ENCODE measurements at places on chromosomes 11 and 22.

- no peak for DNase-seq
These were observed 13.5 kb upstream of the MIEF1 start for GRCh38 chr22:39488563-39489083.

DNA sequence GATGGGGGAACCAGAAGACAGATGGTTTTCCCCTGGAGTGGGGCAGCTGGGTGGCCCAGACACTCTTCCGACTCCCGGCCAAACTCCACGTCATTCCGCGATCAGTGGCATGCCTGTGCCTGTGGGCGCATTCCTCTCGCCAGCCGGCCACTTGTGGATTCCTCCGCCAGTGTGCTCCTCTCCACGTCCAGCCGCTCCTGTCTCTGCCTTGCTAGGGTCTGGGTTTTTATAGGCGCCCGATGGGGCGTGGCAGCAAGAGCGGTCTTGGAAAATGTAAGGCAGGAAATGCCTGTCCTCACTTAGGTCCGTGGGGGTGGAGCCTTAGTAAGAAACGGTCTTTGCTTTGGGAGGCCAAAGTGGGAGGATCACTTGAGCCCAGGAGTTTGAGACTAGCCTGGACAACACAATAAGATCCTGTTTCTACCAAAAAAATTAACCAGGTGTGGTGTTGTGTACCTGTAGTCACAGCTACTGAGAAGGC, 81.6 kb upstream of the SEPTIN5 start:
- no peak for DNase-seq

DNA sequence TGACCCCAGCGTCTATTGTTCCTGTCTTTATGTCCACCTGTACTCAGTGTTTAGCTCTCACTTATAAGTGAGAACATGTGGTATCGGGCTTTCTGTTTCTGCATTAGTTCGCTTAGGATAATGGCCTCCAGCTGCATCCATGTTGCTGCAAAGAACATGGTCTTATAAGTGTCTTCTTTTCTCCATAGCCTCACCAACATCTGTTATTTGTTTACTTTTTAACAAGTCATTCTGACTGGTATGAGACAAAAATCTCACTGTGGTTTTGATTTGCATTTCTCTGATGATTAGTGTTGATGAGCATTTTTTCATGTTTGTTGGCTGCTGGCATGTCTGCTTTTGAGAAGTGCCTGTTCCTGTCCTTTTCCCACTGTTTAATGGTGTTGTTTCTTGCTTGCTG, 21.7 kb upstream of the SLN start:
- no peak for DNase-seq

GRCh38 chr11:121426476-121427399, 25.4 kb upstream of the SORL1 start:
- DNase-seq: peak; percentile 68

GRCh38 chr11:32305460-32305859, 129.9 kb downstream of the WT1 start:
- DNase-seq: no peak

DNA sequence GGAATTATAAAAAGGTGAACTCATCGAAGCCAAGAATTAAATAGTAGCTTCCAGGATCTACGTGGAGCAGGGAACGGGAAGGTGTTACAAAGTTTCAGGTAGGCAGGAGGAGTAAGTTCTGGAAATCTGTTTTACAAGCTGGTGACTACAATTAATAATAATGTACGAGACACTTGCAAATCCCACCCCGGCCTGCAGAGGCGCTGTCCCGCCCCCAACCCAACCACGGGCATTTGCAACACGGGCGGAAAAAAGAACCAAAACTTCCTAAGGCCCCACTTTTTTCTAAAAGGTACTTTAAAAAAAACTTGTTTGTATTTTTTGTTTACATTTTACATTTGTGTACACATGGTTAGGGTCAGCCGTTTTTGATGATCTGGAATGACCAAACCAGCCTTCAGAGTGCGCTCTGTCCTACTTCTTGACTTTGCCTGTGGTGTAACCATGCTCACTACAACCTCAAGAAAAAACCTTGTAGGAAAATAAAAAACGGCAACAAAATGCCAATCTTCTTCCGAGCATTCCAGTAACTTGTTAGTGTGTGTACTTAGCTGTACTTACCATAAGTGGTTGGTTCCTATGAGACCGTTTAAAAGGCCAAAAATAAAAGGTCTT, 449.6 kb upstream of the B3GAT1 start:
- no peak for DNase-seq

DNA sequence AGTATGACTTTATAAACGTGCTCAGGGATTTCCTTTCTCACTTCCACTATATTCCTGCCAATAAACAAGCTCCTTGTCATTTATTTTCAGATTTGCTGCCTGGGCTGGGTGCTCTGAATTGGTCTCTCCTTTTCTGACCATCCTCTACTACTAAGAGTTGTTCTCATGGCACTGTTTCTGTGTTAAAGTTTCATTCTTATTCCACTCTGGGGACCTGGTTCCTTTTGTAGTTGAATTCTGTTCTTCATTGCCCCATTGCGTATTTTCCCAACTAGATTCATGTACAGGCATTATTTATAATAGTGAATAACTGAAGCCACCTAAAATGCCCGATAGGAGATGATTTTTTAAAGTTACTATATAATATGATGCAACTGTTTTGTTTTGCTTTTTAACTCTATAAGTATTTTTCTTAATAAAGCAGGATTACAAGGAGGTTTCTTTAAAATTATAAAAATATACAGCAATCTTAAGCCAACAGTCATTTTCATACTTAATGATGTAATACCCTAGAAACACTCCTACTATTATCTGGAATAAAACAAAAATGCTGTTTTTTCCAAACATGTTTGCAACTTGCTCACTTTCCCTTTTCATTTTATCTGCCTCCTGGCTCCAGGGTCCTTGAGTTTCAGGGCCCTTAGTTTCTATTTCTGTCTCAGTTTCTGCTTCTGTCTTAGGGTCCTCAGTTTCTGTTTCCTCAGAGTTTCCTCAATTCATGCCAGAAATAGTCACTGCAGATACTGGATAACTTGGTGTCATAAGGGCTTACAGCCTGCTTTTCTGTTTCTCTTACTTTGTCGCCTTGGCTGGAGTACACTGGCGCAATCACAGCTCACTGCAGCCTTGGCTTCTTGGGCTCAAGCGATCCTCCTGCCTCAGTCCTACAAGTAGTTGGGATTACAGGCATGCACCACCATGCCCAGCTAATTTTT, 9.8 kb upstream of the FUT4 start:
- no peak for DNase-seq

DNA sequence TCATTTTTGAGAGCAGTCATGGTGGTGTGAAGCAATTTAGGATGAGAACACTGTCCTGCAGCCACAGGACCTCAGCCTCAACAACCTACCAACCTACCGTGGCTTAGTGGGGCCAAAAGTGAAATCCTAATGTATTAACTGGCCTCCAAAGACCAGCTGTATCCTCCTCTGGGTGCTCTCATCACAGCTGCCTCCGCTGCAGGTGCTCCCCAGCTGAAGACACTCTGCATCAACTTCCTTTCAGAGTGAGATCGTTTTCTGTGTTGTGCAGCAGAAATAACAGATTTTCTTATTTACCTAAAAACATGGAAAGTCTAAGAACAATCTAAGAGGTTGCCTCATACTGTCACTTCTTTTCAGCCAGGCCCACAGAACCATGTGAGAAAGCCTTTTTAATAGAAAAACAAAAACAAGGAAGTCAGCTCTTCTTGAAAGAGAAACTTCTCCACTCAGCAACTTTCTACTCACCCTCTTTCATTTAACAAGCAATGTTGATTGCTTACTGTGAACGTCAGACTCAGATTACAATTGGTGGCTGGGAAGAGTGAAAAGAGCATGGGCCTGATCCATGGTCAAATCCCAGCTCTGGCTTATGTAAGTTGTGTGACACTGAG, 136.1 kb downstream of the TENM4 start:
- DNase-seq: peak; percentile 24

DNA sequence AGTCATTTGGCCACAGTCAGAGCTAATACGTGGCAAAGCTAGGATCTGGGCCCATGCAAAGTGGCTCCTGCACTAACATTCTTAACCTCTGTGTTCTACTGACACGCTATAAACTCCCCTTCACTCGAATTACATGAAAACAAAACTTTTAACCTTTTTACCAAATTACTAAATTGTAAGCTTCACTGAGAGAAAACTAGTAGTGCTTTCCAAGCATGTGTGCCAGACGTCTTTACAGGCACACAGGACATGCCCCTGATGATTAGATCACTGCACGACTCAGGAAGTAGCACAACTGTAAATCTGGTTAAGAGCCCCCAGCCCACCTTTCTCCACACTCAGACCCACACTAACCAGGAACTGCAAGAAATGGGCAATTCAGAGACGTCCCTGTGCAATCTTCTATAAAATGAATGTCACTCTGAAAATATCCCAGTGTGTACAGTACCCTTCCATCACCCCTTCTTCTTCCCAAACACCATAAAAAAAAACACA, 16.1 kb downstream of the PHF21A start:
- DNase-seq: no peak

DNA sequence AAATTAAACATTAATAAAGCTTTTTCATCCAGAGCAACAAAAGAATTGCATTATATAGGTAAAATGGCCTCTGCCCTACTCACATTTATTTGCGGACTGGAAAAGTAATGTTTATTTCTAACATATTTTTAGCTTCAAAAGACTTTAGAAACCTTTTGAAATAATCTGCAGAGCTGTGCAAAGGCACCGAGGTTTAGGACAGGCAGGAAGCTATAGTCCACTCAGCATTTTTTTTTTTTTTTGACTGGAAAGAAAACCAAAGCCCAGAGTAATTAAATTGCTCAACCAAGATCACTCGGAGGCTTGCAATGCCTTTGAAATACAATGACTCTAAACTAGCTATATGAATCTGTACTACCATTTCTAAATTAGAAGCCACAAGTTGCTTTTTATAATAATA, 19.1 kb downstream of the BARX2 start:
- DNase-seq: no peak

DNA sequence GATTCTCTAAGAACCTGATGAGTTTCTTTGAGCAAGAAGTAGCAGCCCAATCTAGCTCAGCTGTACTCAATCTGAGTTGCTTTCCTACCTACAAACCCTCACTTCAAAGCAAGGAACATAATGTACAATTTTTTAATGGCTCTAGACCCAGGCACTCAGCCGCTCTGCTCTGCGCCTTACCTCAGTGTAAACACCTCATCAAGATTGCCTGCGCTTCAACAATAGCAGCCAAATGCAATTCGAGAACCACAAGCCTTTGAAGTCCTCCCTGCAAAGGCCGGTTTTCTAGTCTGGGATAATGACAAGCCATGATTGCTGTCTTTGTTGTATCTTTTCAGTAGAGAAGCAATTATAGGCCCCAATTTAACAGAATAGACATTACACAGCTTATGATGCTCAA, 38.0 kb downstream of the JHY start:
- DNase-seq: no peak

GRCh38 chr11:21736404-21736803, 456.5 kb upstream of the ANO5 start:
- no peak for DNase-seq

DNA sequence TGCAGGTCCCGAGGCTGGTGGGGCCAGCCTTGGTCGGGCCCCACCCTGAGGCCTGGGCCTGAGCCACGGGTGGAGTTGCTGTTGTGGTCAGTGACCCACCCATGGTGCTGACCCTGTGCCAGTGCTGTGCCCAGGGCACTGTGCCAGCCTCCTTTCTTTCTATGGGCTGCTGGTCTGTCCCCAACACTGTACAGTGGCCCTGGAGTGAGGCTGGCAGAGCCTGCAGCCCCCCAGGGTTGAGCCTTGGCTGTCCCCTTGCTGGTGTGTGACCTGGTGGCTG, 1235.7 kb downstream of the BRD1 start:
- no peak for DNase-seq

DNA sequence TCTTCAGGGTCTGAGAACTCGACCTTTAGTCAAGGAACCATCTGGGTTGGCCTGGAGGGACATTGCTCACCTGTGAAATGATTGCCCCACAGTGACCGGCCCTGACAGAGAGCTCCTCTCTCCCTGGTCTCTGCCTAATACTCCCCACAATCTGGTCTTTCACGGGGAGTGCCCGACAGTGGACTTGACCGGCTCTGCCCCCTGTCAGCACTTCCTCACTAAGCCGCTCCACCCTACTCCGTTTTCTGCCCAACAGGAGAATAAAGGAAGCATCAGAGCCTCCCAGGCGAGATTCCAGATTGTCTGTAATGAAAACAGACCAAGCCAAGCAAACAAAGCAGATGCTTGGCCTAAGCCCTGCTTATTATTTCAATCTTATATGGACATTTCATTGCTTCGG, 87.8 kb downstream of the FBXO7 start:
- no peak for DNase-seq

DNA sequence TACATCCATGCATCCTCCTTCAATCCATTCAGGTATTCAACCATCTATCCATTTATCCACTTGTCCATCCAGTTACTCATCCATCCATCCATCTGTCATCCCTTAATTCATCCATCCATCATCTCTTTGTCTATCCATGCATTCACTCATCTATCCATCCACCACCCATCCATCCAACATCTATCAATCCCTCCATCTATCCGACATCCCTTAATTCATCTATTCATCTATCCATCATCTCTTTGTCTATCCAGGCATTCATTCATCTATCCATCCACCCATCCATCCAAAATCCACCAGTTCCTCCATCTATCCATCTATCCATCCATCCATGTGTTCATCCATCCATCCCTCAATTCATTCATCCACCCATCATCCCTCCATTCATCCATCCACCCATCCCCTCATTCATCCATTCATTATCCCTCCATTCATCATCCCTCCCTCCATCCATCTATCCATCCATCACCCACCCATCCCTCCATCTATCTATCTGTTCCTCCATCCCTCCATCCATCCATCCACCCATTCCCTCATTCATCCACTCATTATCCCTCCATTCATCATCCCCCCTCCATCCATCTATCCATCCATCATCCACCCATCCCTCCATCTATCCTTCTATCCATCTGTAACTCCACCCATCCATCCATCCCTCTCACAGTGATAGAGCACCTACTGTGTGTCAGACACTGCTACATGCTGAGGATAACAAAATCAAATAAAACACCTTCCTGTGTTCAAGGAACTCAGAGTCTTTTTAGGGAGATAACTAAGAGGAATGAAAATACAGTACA, 1.5 kb upstream of the MB start:
- DNase-seq: no peak

- no peak for DNase-seq
These were observed 62.1 kb downstream of the TCF20 start for GRCh38 chr22:42208362-42208761.

DNA sequence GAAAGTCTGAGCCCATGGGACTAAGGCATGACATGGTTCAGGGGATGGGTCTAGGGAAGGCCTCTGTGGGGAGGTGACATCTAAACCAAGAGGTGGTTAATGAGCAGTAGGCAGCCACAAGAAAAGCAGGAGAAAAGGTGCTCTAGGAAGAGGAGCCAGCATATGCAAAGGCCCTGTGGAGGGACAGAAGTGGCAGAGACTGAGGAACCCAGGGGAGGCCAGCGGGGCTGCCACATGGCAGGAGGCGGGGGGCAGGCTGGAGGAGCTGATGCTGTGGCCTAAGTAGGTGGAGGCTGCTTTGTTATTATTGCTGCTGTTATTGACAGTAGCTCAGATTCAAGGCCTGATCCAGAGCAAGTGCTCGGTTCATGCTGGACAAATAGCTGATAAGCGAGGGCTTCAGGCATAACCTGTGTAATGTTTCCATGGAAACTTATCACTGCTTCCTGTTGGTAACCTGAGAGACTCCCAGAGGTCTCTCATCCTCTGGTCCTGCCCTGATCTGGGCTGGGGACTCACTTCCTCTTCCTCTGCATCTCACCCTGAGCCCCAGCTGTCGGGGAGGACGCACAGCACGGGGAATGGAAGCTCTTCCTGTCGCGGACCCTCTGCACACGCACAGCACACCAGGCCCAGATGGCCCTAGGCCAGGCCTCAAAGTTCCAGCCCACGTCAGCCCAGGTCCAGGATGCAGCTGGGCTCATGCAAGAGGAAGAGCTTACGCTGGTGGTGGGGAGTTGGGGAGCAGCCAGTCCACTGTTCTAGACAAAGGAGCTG, 75.2 kb upstream of the TP53I11 start:
- peak; percentile 26 for DNase-seq

All from GM10248 (cell line).